ENCODE measurements at places on chromosomes 12 and 14. TPM values are rescaled to one million over a fixed set of nuclear protein-coding genes. Genes with fewer than 3 reads are reported as not detected.
A peak's percentile ranks its signal among the peaks of the same experiment; 100 is the strongest.

Gene TAS2R8
- total RNA-seq: not detected

Gene GARIN6
- not detected for total RNA-seq

Gene TULP3
- 37.8 TPM for total RNA-seq

Gene TMEM117
- 5.3 TPM for total RNA-seq

Gene OTX2
- total RNA-seq: not detected

Gene KERA
- total RNA-seq: not detected

Gene GLS2
- total RNA-seq: 0.32 TPM

Gene SERPINA5
- 0.05 TPM for total RNA-seq

Gene CACNA1C
- total RNA-seq: 3.6 TPM

Gene PIANP
- total RNA-seq: 0.12 TPM

Gene ATP2B1
- total RNA-seq: 36.4 TPM

Gene TGFB3
- 2.4 TPM for total RNA-seq

Gene RERGL
- not detected for total RNA-seq

Gene PRPH
- total RNA-seq: not detected

- peak; percentile 13 for DNase-seq
Observed at GRCh38 chr14:75864352-75864751, 117.4 kb downstream of the TGFB3 start.

DNA sequence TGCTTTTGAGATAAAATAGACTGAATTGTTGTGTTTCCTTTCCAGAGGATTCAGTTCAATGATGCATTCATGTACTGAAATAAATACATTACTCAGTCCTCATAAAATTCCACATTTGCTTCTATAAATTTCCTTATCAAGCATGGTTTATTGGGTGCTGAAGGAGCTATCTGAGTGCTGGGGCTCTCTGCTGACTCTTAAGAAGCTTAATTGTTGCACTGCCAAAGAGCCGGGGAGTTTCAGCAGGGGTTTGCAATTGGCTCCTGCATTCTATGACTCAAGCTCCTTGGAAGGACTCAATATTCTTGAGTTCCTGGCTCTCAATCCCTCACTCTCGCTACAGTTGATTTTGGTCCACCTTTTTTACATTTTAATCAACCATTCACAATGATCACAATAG is 69.8 kb upstream of the PYGL start:
- peak; percentile 90 for DNase-seq

GRCh38 chr12:41073633-41074472 is 114.3 kb upstream of the PDZRN4 start:
- DNase-seq: no peak

GRCh38 chr12:52350786-52351185 is 16.5 kb downstream of the KRT85 start:
- no peak for DNase-seq

- DNase-seq: peak; percentile 30
Observed at GRCh38 chr12:92928421-92928961, 604 bp downstream of the EEA1 start.

DNA sequence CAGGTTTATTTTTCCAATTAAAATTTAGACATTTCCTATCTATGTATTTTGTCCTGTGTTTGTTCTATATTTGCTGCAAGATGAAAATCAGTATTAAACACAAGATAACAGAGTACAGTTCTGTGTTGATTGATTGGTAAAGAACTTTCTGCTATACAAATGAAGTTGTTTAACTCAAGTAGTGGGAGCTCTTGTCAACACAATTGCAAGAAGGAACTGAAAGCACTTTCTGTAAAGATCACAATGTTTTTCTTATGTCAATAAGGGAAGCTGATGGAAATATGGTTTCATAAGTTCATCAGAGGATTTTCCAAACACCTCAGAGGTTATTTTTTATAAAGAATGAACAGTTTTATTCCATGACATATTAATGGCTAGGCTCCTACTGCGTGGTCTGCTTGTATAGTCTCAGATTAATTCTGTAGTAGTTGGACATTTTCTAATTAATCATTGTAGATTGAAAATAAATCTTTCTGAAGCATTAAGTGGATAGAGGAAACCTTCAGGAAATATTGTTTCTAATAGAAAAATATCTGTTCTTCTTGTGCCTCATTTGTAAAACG is 379.5 kb downstream of the LRFN5 start:
- no peak for DNase-seq

GRCh38 chr14:96442355-96442754 is 50.4 kb downstream of the AK7 start:
- DNase-seq: no peak

DNA sequence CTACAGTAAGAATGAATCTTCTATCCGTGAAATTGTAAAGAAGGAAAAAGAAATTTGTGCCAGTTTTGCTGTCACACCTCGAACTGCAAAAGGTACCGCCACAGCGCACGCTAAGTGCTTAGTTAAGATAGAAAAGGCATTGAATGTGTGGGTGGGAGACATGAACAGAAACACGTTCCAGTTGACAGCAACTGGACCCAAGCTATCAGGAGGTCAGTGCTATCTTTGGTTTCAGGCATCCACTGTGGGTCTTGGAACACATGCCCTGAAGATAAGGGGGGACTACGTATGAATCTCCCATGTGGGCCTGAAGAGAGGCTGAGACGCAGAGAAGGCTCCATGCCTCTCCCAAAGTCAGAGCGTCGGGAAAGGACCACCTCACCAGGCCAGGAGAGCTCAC is 9.8 kb downstream of the IFFO1 start:
- DNase-seq: no peak

- peak; percentile 20 for DNase-seq
Observed at GRCh38 chr14:99724196-99724891, 40.2 kb downstream of the CYP46A1 start.

GRCh38 chr12:49200919-49201594 is 12.2 kb upstream of the TUBA1A start:
- DNase-seq: peak; percentile 84

- no peak for DNase-seq
Observed at GRCh38 chr12:130437555-130438242, 100.0 kb downstream of the PIWIL1 start.

GRCh38 chr14:36424478-36425102 is 95.4 kb downstream of the NKX2-1 start:
- no peak for DNase-seq

- peak; percentile 66 for DNase-seq
Observed at GRCh38 chr14:50770586-50770985, 60.4 kb downstream of the NIN start.

- no peak for DNase-seq
Observed at GRCh38 chr14:84087986-84088531, 1441.9 kb upstream of the FLRT2 start.

- no peak for DNase-seq
Observed at GRCh38 chr12:106855221-106855758, 80.8 kb downstream of the RIC8B start.

DNA sequence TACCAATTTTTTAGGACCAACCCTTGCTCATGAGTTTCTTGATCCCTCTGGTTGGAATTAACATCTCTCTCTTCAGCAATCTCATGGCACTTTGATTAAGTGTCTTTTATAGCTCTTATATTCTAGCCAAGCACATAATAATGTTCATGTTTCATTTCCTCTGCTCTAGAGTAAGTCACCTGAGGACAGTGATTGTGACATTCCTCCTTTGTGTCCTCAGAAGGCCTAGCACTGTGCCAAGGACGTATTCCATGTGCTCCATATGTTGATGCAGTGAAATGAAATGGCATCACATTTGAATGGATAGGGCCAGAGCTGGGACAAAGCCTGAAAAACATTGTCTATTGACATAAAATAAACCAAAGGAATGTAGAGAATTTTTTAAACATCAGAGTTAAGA is 322.8 kb upstream of the PRICKLE1 start:
- no peak for DNase-seq

DNA sequence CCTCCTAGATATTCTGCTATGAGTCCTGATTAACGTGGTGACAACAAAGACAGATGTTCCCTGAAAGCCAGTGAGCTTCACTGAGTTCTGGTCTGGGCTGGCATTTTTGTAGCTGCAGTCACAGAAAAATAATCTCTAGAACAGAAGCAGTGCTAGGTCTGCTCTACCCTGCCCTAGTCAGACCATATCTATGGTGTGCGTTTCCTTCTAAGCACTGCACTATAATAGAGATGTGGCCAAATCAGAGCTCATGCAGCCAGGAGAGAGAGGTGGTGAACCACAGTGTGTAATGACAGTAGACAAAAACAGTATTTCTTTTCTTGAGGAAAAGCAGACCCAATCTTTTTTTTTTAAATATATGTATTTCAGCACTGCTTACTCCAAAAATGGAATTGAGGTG is 76.3 kb downstream of the CMAS start:
- no peak for DNase-seq

GRCh38 chr12:64780531-64781279 is 21.5 kb upstream of the GNS start:
- peak; percentile 35 for DNase-seq

DNA sequence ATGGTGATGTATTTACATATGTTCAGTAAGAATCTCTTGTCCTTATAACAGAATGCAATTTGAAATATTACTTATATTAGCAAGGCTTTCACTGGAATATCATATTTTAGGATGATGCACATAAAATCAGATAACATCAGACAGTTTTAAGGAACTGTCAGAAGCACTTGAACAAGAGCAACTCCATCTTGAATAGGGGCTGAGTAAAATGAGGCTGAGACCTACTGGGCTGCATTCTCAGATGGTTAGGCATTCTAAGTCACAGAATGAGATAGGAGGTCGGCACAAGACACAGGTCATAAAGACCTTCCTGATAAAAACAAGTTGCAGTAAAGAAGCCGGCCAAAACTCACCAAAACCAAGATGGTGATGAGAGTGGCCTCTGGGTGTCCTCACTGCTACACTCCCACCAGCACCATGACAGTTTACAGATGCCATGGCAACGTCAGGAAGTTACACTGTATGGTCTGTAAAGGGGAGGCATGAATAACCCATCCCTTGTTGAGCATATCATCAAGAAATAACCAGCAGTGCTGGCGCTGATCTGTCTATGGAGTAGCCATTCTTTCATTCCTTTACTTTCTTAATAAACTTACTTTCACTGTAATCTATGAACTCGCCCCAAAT is 27.6 kb upstream of the ETV6 start:
- DNase-seq: peak; percentile 39

- no peak for DNase-seq
Observed at GRCh38 chr12:11922361-11922760, 148.4 kb upstream of the BCL2L14 start.

- no peak for DNase-seq
Observed at GRCh38 chr12:116150452-116150851, 127.0 kb downstream of the MED13L start.

- DNase-seq: no peak
Observed at GRCh38 chr12:116597886-116598285, 38.7 kb downstream of the MAP1LC3B2 start.

DNA sequence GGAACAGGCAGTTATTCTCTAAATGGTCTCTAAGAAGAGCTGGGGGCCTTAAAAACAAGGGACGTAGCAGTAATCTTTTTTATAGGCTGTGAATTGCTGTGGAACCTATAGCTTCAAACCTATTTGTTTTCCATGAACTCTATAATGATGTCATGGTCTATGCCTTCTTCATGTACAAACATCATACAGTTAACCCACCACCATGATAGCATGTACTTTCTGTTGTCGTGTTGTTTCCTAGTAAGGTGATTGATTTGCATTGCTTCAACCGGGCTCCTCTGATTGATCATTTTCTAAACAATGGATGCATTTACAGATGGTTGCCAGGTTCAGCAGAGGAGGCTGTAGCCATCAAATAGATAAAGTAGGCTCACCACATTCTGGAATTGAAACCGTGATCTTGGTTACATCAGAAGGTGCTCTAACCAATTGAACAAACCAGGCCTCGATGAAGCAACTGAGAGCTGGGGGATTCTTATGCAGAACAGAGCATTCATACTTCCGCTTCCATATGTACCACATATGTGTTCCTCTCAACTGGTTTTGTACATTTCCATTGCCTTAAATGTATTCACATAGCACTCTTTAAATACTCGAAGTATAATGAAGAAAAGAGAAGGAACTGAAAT is 25.6 kb upstream of the PCNX1 start:
- no peak for DNase-seq

DNA sequence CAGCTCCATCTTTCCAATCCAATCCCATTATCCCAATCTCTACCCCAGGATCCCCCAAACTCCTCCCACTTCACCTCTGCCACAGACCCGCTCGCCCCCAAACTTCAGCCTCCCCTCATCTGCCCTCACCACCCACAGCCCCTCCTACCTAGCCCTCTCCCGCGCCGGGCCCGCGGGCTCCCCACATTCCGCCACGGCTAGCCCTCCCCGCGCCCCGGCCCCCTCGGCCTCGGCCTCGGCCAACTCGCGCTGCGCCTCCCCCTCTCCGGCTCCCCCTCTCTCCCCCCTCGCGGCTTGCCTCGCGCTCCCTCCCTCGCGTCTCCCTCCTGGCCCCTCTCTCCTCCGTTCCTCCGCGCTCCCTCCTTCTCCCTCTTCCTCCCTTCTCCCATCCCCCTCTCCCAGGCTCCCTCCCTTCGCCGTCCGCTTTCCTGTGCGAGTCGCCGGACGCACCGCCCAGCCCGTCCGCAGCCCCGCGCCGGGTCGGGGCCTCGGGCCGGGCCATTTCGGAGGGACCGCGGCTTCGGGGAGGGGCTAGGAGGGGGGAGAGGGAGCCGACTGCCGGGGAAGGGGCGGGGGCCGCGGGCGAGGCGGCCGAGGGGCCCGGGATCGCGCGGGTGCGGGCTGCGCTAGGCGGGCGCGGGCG is at the start of gene ATN1:
TSS of gene ATN1 (plus strand) at position 581 of the 643 bp plus-strand sequence. CDS start 6,043 bp downstream, outside the sequence.
- DNase-seq: peak; percentile 77

DNA sequence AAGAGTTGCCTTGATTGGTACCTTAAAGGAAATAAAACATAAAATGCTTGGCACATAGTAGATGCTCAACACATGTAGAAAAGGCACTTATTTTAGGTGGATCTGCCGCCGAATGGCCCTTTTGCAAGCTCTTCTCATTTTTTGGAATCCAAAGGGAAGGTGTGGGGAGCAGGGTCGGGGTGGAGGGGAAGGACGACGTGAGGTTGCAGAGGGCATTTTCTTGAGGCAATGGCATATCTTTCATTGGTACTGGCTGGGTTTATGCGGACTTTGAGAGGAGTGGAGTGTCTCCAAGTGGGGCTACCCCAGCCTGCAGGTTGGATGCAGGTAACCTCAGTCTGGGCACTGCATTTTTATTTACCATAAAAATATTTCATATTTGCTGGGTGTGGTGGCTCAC is 8.1 kb downstream of the RTL1 start:
- DNase-seq: no peak

GRCh38 chr12:94429191-94429590 is 30.5 kb downstream of the CEP83 start:
- no peak for DNase-seq

DNA sequence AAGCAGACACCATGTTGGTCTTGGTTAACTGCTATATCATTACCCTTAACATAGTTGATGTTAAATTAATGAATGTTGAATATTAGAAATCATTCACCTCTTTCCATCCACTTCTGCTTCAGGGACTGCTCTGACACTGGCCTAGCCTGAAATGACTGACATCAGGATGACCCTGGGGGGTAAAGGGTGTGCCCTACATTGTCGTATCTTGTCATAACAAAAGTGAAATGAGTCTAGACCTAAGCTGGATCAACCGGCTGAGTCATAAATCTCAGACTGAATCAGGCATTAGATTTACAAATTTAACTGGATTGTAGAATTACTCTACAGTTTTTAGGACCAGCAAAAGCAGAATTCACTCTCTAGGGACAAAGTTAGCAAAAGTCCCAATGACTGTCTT is 35.3 kb downstream of the KICS2 start:
- peak; percentile 65 for DNase-seq

GRCh38 chr14:75090353-75090752 is 20.9 kb downstream of the ZC2HC1C start:
- DNase-seq: no peak

Data from M059J (cell line).